ENCODE measurements at places on chromosomes 7 and 10.

DNA sequence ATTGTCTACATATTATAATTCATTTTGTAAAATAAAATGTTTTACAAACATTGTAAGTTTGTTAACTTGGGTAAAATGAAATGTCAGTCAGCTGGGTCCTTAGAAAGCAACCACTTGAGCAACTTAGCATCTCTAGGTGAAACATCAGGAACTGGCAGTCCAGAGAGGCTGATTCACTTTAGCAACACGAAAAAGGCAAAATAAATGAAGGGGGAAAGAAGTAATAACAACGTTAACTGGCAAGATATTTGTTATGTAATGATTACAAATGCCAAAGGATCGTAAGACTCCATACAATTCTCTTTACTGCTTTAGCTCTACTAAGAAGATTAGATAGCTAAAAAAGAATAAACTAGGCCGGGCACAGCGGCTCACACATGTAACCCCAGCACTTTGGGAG, 5.0 kb downstream of the PDZD8 start:
- no peak for DNase-seq

DNA sequence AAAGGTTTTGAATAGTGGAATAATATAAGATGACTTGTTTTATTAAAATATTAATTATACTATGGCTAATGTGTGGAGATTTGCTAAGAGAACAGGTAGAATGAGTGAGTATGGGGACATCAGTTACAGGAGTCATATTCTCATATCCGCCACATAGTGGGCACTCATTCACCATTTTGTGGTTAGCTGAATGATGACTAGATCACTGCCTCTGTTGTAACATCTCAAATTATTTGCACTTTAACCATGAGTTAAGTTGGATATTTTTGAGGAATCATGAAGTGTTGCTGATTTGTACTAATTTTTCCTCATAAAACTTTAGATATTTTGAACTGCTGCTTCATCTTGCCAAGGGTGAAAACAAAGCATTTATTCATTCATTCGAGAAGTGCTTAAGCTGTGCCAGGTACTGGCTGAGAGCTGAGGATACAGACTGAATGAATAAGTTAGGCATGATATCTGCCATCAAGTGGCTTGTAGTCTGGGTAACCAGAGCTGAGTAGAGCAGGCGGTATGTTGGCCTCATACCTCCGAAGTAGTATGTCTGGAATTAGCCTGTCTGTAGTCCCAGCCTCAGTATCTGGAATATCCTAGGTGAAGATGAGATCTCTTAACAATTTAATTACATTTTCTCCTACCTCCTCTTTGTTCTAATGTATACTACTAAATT, 100.5 kb downstream of the ZEB1 start:
- no peak for DNase-seq

GRCh38 chr7:29300026-29300480, 105.5 kb downstream of the CHN2 start:
- DNase-seq, result no peak

DNA sequence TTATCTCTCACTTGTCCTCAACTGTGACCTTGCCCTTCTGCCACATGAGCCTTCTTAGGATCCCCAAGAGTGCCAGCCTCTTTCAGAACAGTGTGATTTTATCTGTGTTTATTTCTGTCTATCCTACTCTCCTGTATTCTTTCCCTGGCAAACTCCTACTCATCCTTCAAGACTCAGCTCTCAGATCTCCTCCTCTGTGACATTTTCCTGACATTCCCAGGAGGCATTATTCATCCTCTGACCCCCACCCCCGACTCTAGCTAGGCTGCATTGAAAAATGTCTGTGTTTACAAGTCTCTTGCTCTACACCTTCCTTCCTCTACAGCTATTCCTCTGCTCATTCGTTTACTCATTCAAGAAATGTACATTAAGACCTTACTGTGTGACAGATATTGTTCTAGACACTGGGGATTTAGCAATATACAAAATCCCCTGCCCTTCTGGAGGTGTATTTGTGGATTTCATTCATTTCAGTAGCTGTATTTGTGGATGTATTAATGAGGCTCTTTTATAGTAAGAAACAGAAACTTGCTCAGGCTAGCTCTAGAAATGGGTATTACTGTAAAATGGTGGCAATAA, 61.4 kb upstream of the COMTD1 start:
- no peak for DNase-seq

DNA sequence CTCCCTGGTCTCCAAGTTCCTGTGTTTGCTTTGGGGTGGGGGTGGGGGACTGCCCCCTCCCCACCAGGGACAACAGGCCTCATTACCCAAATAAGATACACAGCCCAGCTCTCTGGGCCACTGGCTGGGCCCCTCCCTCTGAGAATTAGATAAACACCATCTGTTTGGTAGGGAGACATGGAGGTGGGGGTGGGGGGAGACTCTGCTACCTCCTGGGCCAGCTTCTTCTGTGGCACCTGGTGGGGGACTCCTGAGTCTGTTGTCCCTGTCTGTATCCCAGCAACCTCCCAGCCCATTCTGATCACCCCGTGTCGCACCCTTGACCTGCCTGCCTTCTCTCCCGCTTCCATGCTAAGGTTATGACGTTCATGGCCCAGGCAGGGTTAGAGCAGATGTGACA, 5.8 kb downstream of the MLXIPL start:
- no peak for DNase-seq

DNA sequence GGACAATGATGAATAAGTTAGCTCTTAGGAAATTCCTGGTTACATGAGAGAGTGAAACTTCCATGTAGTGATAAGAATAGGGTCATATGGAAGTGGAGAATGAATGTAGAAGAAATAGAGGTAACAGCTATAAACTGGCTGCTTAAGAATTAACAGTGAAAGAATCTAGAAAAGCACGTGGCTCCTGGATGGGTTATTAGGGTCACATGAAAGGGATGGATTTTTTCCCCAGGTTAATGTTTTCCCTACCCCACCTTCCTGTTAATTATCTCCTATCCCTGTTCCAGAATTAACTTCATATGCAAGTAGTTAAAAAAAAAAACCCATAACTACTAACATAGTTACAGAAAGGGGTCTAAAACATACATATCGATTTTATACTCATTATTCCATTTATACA, 58.0 kb downstream of the ANKIB1 start:
- no peak for DNase-seq

DNA sequence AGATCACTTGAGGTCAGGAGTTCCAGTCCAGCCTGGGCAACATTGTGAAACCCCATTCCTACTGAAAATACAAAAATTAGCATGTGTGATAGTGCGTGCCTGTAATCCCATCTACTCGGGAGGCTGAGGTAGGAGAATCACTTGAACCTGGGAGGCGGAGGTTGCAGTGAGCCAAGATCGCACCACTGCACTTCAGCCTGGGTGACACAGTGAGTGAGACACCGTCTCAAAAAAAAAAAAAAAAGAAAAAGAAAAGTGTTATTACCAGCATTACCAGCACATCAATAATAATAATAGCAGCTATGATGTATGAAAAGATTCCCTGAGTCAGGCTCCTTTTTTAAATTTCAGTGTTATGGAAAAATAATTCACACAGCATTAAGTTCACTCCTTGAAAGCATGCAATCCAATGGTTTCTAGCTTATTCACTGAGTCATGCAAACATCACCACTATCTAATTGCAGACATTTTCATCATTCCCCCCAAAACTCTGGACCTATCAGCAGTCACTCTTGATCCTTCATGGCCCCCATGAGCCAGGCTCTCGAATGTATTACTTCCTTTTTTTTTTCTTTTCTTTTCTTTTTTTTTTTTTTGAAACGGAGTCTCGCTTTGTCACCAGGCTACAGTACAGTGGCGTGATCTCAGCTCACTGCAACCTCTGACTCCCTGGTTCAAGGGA, 228.4 kb downstream of the FANK1 start:
- no peak for DNase-seq

- no peak for DNase-seq
These were observed at the start of gene GSDME for GRCh38 chr7:24757353-24758275. Gene GSDME, minus strand, starts transcription at chr7:24757464. Its CDS starts 7,690 bp downstream, at chr7:24749774.

DNA sequence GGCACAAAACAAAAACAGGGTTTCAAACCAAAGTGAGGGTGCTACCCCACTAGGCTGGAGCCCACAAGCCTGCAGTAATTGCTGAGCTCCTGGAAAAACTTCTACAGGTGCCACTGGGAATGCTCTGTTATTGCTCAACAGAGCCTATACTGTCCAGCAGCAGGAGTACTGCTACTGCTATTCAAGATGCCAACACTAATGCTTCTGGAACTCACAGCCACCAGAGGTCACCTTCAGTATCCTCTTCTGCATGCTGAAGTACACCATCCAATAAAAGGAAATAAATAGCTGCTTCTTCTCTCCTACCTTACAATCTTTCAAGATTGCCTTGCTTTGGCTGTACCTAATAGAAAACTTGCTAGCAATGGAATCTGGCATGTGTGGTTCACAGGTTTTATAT, 222.0 kb downstream of the LRRN3 start:
- DNase-seq, result no peak

DNA sequence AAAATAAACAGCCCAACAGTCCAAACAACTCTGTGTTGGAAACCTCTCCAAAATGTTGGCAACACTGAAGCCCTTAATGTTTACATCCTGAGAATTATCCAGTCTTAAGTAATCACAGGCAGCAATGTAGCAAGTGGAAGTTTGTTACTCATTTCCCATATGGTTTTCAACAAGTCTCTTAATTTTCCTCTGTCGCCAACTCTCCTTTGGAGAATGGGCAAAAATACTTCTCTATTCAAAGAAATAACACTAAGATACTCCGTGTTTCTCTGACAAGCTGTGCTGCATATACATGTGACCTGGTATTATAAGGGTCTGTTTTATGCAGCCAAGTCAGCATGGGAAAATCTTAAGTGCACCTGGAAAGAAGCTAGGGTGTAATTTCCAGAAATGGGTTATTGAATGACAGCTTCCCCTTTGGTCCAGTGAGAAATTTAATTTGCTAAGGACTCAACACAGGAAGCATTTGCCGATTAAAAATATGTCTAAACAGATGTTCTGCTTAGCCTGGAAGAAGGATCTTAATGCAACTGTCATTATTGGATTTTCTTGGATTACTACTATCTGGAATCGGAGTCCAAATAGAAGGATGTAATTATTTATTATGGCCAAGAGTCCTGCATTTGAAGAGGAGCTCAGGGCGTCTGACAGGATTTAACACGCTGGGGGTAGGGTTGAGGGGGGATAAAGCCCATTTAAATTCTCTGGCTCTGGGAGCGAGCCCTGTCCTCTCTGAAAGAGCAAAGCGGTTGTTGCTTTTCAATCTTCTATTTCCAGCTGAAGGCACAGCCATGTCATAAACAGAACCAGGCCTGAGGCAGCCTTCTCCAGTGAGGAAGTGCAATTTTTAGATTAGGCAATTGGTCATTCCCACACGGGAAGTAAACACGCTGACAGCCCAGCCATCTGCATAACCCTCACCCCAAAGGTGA, 73.1 kb downstream of the TLL2 start:
- no peak for DNase-seq

DNA sequence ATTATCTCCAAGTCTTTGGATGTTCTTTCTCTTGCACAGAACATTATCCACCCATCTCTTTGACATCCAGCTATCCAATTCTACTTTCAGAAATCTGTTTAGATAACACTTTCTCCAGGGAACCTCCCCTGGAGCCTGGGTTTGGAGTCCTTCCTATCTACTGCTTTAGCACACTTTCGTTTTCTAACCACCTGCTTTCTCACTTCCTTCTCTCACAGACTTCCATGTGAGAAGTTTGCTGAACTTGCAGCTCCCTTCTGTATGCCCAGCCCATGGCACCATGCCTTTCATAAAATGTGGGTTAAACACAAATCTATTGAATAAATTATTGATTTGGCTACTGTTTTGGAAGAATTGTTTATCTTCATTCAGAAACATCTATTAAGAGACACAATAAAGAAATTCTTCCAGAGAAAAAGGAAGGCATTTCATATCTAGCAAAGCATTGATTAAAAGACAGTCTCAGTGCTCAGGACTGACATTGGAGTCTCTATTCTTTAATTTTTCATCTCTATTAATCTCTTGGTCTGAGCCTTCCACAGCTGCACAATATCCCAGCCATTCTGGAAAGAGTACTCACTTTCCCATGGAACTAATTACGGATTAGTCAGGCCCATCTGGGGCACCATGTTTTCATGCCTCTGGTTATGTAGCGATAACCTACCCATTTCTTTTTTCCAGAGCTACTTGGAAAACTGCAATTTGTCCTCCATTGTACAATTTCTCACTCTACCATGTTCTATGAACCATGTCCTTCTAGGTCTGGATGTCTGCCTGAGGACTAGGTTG, 1077.3 kb downstream of the SORCS3 start:
- no peak for DNase-seq

DNA sequence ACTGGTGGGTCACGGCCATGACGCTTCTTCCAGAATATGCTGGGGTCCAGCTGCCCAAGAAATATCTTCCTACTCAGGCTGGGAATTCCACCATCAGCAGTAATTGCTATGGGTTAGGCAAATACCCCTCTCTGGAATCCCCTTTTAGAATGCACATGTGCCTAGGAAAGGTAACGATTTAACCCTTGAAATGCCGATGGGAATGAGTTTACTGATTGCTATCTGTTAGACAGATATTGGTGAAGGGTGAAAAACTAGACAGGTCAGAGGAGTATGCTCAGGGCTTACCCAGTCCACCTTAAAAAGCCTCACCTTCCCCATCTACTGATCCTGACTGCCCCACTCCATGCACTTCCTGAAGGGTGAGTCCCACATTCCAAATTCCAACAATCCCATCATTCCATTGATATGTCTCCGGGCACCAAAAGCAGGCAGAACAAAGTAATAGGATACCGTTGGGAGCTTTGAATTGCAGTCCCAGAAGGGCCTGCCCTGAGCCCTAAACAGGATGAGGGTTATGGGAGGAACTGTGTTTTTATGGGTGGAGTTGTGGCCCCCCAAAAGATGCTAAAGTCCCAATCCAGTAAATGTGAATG, 59.3 kb downstream of the DLG5 start:
- DNase-seq, result no peak

DNA sequence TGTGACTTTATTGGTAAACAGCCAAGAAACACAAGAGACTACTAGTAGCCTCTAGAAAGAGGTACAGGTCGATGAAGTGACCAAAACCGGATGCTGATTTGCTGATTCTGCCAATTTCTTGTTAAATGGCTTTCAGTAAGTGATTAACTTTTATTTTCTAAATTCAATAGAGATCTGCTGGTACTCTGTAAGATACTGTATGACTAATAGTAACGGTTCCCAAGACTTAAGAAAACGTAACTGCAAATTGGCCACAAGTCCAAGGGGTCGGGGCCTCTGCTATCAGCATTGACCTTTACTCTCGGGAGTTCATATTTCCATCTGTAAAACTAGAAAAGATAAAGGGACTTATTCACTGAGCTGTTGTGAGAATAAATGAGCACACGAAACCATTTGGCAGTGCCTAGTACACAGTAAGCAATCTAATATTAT, 1.4 kb downstream of the FAM3C start:
- DNase-seq, result no peak

- no peak for DNase-seq
These were observed 142.8 kb downstream of the LSM5 start for GRCh38 chr7:32347244-32347828.

DNA sequence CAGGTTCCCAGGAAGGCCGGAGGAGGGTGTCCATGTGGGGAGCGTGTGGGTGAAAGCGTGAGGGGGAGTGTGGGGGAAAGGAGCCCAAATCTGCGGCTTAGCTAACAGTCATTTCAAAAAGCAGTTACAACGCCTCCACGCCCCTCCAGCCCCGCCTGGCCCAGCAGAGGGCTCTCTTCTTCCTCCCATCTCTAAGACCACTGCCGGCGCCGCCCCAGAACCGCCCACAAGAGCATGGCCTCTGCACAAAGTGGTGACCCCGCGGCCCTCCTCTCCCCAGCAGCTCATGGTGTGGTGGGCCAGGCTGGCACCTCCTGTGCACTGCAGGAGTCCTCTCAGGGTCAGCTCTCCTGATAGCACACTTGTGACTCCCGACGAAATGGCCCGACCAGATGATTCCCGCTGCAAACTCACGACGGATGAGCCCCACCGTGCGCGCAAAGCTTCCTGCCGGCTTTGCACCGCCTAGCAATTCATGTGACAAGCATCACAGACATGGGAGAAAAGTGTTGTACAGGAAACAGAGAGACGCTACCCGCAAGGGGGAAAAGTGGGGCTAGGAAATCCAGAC, 12.4 kb upstream of the HUS1 start:
- DNase-seq, result peak; percentile 76

Measured in central memory CD4-positive, alpha-beta T cell (primary cell).